ENCODE measurements at places on chromosomes 4 and X.

DNA sequence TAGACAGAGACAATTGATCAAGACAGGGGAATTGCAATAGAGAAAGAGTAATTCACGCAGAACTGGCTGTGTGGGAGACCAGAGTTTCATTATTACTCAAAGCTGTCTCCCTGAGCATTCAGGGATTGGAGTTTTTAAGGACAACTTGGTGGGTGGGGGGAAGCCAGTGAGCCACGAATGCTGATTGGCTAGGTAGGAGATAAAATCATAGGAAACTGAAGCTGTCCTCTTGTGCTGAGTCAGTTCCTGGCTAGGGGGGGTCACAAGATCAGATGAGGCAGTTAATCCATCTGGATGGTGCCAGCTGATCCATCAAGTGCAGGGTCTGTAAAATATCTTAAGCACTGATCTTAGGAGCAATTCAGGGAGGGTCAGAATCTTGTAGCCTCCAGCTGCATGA is 358.6 kb downstream of the GPM6A start:
- DNase-seq = no peak

GRCh38 chr4:18698119-18698883 is 676.7 kb upstream of the LCORL start:
- no peak for DNase-seq

DNA sequence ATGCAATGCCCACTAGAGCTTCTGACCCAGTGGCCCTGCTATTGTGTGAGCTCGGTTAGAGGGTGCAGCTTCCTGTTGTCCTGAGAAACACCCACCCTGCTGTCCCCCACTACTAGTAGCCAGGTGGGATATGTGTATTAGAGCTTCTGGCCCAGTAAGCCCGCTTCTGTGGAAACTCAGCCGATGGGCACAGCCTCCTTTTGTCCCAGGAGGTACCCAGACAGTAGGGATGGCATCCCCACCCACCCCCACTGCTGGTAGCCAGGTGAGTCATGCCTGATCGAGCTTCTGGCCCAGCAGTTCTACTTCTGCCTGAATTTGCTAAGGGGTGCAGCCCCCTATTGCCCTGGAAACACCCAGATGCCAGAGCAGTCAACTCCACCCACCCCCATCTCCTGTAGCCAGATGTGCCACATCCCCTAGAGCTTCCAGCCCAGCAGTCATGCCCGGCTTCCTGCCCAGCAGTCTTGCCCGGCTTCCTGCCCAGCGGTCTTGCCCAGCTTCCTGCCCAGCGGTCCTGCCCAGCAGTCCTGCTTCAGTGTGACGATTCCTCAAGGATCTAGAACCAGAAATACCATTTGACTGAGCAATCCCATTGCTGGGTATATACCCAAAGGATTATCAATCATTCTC is 162.7 kb upstream of the KLF8 start:
- DNase-seq = no peak

- no peak for DNase-seq
Measured at GRCh38 chrX:115630204-115630603, 69.2 kb downstream of the PLS3 start.

DNA sequence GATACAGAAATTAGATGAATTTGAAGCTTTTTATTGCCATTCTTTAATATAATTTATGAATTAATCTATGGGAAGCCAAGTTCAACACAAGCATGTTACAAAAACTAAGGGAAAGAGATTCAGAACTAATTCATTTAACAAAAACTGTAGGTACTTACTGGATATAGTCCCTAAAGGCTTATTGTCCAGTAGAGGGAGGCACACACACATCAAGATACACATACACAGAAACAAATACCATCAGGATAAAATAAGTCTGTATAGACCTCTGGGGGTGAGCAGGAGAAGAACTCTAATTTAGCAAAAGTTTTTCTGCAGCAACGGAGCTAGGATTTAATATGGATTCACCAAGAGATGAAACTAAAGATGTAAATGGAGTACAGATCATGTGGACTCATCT is 83.0 kb upstream of the IL13RA1 start:
- no peak for DNase-seq

DNA sequence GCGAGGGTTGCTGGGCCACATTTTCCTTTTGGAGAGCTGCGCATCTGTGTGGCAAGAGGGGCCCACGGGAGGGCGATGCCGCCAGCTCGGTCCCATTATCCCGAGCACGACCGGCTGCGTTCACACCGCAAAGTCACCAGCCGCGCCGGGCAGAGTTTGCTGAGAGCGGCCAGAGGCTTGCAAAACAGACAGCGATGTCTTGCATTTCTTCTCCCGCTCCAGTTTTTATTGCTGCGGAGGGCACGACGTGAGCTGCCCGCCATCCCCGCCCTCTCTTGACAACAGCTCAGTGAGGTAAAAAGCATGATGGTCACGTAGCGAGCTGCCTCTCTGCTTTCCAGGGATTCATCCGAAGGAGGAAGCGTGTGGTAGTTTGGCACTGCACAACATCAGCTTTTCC is 102.1 kb upstream of the TENM3 start:
- no peak for DNase-seq

DNA sequence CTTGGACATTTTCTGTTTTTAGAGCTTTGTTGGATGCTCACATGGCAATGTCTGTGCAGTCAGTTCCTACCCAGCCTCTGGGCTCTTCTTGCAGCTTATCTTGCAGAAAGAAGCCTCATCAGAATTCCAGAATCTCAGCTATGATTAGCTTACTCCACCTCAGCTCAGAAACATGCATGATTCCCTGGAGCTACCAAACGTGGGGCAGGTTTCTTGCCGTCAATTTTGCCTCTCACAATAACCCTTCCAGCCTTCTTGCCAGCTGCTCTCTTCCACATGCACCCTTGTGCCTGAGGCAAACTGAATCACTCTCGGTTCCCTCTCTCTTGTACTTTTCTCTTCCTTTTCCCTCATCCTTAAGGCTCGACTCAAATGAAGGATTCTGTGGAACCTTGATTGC is 141.4 kb downstream of the PTTG2 start:
- no peak for DNase-seq

- DNase-seq = no peak
Measured at GRCh38 chrX:25006586-25007058, 9.1 kb downstream of the ARX start.

- DNase-seq = no peak
Measured at GRCh38 chrX:153766098-153766817, 2.2 kb downstream of the PLXNB3 start.

- DNase-seq = no peak
Measured at GRCh38 chr4:113643505-113643904, 118.0 kb downstream of the CAMK2D start.

- DNase-seq = no peak
Measured at GRCh38 chr4:74830928-74831327, 36.6 kb upstream of the BTC start.

- DNase-seq = no peak
Measured at GRCh38 chrX:85622635-85623034, 243.2 kb upstream of the POF1B start.

- DNase-seq = no peak
Measured at GRCh38 chrX:55636109-55636508, 12.9 kb downstream of the FOXR2 start.

DNA sequence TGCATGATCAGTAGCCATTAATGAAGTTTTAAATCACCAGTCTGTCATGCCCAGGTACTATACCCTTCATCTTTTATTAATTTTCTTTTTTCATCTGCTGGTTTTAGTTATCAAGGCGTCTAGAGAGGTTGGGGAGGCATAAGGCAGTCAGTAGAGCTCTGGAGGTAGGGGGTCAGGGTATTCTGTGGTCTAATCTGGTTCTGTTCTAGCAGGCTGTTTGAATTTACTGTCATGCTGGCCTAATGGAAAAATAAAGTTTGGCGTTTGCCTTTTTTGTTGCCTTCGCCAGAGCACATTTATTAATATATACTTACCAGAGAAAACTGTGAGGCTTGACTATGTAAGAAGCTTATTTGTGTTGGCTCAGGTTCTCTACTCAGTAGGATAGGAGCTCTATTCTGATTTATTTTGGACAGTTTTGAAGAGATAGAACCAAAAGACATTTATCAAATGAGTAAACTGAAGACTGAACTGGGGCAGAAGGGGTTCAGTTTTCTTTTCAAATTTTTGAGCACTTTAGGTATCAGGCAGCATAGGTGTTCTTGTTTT is 46.9 kb downstream of the TMEM131L start:
- DNase-seq = no peak

GRCh38 chrX:101237041-101237440 is 17.5 kb downstream of the DRP2 start:
- no peak for DNase-seq

DNA sequence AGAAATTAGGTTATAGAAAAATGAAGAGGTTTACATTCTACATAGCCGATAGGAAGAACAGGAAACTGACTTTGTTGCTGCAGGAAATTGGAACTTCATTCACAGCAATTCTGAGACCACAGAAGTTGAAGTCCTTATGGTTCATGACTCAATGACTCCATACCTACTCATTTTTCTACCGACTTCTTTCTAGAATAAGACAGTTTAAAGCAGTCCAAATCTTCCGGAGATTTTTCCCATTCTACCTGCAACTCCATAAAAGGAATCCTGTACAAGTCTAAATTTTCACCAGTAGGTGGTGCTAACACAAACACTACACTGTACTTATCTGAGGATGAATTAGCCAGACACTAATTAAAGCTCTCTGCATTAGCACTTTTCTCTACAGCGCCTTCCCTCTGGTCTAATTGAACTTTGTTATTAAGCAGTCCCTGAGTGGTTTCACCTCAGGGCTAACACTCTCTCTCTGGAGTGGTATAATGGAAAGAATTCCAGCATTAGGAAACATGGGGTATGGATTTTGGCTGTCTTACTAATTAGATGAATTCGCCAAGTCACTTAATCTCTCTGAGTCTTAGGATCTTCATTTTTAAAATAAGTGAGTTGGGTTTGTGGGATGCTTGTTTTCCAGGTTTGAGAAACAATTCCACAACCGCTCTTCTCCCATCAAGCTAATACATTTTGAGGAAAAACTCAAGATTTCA is 167.9 kb downstream of the SMIM20 start:
- no peak for DNase-seq

DNA sequence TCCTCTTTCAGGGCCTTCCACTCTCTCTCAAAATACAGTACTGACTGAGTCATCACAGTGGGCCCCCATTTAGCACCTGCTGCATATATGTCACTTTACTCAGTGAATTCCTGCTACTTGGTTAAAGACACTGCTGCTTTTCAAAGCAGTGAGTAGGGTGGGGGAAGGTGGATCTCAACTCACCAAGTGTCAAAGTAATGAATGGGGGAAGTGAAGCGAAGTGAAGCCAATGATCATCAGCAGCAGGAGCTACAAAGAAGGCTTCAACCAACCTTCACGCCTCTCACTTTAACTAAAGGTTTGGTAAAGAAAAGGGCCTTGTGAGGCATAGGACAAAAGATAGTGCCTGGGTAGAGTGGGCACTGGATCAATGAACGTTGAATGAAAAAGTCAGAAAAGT is 424.1 kb downstream of the SMARCA1 start:
- no peak for DNase-seq

DNA sequence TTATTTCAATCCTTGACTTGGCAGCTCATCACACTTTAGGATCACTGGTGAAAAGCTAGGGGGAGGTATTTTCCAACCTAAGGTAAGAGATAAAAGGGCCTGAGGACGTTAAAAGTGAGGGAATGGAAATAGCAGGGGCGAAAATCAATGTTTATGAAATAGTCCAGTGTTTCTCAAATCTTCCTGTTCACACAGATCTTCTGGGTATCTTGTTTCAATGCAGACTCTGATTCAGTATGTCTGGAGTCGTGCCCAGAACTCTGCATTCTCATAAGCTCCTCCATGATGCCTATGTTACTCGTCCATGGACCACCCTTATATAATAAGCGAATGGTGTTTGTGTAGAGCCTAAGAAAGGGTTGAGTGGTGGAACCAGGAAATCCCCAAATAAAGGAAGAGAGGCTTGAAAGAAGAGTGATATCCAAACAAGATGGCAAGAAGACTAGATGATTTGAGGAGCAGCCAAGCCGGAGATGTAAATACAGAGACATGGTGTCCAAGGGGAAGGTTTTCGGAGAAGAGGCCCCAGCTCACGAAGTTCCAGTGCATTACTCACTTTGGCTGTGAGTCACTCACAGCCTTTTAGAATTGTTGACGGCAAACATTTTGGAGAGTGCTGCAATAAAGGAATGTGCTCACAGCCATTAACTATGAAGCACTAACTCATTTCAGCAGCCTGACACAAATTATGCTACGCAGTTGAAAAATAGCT is 215.6 kb upstream of the PPARGC1A start:
- no peak for DNase-seq

- no peak for DNase-seq
Measured at GRCh38 chrX:7092543-7092942, 55.0 kb upstream of the STS start.

GRCh38 chr4:39846120-39846519 is 131.6 kb downstream of the PDS5A start:
- DNase-seq = no peak

GRCh38 chrX:110432906-110433215 is 74.2 kb downstream of the RTL9 start:
- no peak for DNase-seq

- DNase-seq = no peak
Measured at GRCh38 chr4:177680308-177680707, 238.1 kb upstream of the AGA start.

DNA sequence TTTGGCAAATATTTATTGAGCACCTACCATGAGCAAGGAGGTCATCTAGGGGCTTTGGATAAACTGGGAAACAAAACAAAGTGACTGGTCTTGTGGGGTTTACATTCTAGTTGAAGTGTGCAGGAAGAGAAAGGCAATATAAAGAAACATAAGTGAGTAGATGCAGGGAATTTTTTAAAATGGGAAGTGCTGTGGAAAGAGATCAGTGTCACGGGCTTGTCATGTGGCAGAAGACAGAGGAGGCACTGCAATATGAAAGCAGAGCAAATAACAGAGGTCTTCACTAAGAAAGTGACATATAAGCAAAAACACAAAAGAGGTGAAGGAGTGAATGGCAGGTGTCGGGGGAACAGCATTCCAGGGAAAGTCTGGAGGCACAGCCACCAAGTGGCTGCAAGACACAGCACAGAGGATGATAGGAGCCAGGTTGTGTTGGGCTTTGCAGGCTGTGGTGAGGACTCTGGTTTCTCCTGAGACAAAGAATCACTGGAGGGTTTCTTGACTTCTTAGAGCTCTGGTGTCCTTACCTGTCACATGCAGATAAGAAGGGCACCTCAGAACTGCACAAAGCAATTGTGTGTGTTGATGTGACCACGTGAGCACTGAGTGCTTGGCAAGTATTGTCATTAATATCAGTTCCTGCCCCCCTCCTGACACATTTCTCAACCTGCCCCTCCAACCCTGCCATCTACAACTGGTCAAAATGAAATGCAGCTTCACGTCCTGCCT is 143.5 kb downstream of the TSPAN5 start:
- DNase-seq = no peak

DNA sequence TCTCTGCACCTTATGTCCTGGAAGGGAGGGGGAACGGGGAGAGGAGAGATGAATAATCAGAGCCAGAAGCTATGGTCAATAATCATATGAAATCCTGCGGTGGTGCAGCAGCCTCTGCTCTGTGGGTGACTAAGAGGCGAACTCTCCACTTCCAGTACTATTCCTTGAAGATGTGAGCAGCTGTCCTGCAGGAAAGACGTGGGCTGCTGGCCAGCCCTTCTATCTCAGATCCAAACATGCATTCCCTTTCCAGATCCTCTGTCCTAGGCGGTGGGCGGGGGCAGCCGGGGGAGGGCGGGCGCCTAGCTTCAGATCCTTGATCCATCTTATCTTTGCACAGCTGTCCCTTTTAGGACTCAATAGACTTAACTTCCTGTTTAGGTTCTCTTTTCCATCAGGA is 34.5 kb downstream of the SPINK2 start:
- no peak for DNase-seq
